ENCODE measurements at places on chromosomes 2 and 18.

DNA sequence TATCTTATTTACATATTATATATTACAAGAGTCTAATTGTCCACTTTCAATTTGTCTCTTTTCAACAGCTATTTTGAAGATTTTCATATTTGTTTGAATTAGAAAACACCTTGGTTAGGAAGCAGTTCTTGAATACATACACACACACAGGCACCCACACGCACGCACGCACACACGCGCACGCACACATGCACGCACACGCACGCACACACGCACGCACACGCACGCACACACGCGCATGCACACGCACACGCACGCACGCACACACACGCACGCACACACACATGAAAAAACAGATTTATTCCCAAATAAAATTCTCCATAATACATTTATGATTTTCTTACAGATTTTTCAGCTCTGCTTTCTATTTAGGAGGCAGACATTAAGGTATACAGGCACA is 220.7 kb downstream of the NYAP2 start:
- DNase-seq = no peak

GRCh38 chr2:28752631-28753376 is 1.2 kb downstream of the PPP1CB start:
- DNase-seq = no peak

DNA sequence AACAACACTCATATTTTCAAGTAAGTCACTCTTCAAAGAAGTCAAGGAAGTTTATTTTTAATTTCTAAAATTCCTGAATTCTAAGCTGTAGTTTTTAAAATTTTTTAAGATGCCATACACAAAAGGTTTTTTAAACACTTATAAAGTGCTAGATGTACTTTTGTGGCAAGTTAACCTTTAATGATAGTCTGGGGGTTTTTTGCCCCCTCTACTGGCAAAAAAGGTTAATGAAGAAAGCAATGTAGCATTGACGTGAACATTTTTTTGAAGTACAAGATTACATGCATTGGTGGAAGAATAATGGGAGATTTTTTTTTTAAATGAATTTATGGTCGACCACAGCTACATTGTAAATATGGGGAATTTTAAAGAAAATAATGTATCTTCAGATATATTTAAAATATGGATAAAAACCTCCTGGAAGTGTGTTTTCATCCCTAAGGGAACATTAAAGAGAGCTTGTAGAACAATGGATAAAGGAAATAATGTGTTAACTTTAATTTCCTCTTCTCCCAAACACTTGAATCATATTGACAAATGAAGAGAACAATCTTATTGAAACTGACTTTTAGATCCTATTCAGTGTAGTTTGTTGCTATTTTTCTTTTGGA is 12.6 kb downstream of the ITPRID2 start:
- DNase-seq = no peak

GRCh38 chr2:143231254-143231645 is 102.0 kb downstream of the ARHGAP15 start:
- no peak for DNase-seq
